Lower leg skin (tissue), 4 donors: ENCODE measurements at places on chromosomes 11 and 22.

- no peak for DNase-seq
Observed at GRCh38 chr22:34306361-34306760, 386.1 kb upstream of the LARGE1 start.

- DNase-seq = no peak
Observed at GRCh38 chr11:86495351-86495750, 120.7 kb downstream of the CCDC81 start.

DNA sequence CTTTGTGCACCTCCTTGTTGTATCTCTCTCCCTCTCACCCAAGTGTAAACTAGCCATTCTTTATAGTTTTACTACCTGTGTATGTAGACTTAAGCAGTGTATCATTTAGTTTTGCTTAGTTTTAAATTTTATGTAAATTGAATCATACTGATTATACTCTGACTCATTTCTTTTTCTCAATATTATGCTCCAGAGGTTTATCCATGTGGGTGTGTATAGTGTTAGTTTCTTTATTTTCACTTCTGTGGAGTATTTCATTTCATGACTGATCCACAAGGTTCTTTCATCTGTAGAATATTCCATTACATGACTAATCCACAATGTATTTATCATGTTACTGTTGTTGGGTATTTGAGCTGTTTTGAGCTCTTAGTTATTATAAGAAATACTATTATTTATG lies 62.0 kb downstream of the CCDC34 start:
- no peak for DNase-seq

DNA sequence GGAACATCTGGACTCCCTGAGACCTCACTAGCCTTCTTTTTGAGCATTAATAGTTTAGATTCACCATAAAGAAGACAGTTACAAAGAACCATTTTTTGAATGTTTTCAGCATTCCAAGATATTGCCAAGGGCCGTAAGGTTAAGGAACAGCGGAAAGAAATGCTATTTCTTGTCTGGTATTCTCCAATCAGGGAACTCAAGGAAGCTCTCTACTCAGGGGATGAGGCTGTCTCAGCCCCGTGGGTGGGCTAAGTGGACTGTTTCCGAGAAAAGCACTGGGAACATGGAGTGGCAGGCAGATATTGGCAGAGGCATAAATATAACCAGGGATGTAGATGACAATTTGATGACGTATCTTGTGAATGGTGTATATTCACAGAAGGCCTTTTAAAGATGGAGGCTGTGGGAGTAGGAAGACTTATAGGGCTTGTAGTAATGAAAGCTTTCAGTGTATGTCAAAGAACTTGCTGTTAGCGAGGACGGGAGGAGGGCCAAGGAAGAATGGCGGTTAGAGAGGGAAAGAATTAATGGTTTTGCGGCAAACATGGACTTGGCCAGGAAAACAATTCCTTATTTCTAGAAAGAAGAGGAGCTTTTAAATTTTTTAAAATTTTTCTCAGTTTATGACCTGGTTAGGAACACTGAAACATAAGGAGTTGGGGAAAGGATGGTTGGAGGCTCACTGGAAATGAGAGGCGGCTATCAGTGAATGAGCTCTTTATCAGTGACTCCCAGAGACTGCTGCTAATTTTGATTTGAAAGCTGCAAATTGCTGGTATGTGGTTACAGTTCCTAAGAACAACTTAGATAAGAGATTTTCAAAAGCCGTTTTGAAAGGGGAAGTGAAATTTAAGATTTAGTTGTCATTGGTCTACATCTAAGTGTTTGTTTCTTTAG lies 64.6 kb downstream of the ST3GAL4 start:
- no peak for DNase-seq

DNA sequence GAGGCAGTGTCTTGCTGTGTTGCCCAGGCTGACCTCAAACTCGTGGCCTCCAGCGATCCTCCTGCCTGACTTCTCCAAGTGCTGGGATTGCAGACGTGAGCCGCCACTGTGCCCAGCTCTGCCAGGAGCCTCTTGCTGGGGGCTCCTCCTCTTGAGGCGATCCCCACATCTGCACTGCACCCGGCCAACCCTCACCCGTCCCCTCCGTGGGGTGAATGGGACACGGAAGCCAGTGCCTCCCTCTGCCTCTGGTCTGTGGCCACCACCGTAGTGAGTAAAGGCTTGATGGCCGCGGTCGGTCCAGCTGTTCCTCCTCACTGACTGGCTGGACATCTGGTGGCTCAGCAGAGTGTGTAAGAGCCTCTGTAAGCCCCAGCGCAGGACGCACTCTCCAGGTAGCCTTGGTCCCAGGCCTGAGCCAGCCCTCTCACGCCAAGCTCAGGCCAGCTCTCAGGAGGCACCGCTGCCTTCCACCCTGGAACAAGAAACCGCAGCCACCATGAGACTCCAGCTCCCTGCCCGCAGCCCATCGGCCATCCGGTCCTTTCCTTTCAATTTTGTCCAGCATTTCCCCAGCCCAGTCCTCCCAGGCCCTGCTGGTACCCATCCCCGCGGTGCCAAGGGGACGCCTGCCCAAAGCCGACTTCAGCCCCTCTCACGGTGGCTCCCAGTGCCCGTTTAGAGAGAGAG lies 100.3 kb downstream of the BRD1 start:
- DNase-seq = peak; percentile 70

GRCh38 chr11:77448269-77448668 lies 25.6 kb downstream of the PAK1 start:
- DNase-seq = no peak

DNA sequence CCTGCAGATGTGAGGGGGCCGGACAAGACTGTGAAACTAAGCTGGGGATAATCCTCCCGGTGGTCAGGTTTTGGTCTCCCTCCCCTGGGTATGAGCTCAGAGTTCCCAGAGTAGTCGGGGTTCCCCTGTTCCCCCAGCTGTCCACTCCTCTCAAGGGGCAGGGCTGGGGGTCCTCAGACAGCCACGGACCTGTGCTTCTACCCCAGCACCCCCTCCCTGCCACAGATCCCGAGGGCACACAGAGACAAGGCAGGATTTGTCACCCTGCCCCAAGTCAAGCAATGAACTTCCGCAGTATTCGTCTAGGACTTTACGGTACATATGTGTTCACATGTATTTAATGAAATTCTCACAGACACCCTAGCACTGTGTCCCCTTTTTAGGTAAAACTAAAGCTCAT lies 45.2 kb downstream of the APOL1 start:
- no peak for DNase-seq

DNA sequence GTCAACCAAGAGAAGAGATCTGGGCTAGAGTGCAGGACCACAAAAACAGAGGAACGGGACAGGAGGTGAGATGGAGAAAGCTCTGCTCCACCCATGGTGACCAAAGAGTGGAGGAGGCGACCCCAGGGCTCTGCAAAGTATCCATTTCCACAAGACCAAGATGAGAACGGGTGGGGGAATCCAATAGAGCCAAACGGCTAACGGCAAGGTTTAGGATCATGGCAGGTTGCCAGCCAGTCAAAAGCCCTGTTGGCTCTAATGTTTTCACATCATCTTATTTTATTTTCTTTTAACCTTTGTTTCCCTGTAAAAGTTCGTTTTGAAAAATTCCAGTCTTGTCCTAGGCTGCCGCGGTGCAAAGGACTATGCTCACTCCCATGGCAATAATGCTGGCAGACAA lies 52.1 kb upstream of the CHST1 start:
- DNase-seq = no peak

DNA sequence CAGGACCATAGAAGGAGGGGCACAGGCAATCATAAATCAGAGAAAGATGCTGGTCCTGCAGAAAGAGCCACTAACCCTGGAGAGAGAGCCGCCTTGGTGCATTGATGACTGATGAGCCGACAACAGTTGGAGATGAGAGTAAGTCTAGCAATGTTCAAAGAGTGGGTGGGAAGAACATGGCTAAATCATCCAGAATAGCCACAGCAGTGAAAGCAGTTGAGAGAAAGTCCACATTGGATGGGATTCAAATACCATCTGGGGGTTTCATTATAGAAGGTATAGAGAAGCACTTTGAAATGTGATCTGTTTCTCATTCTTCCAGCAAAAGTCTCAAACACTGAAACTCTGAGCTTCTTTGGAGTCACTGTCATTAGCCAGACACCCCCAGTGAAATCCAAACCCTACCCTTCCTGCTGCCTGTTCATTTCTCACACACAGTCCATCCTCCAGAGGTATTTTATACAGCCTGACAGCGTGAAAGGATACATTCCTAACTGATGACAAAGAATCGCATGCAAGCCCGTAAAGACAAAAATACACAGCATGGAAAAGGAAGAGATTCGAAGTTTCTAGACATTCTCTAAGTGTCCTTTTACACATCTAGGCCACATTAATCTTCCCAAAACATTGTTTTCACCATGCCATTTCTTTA lies 303.1 kb upstream of the MPPED2 start:
- DNase-seq = no peak

- DNase-seq = peak; percentile 93
Observed at GRCh38 chr11:12893787-12894672, 115.1 kb upstream of the RASSF10 start.
